ENCODE measurements at places on chromosomes 3 and 15.

GRCh38 chr3:50322115-50322385, 495 bp downstream of the HYAL2 start:
- DNase-seq = no peak

GRCh38 chr3:58238830-58239229, 1.2 kb downstream of the ABHD6 start:
- DNase-seq = no peak

- DNase-seq = no peak
These were observed 269.4 kb downstream of the UACA start for GRCh38 chr15:70493787-70494516.

GRCh38 chr15:70271422-70272088, 173.8 kb upstream of the TLE3 start:
- no peak for DNase-seq

DNA sequence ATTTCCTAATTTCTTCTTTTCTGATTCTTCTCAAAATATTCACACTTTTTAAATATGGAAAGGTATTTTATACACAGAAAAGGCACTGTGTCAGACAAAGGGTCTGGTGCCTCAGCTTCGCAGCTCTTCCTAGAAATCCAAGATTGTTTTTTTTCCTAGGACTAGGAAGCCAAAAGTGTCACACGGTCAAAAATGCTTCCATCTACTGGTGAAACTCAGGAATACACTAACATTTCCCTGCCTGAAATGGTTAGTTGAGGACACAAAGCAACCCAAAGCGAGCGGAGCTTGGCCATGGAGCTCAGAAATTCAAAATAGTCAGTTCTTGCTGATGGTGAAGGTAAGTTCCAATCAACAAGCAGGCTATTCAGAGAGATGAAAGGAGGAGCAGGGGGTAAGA, 426.5 kb upstream of the RASGRP1 start:
- no peak for DNase-seq

- DNase-seq = no peak
These were observed 27.6 kb upstream of the GAP43 start for GRCh38 chr3:115595611-115596275.

GRCh38 chr3:107413264-107413663, 36.0 kb downstream of the CCDC54 start:
- DNase-seq = peak; percentile 76

- DNase-seq = peak; percentile 19
These were observed at the start of gene CAMKV for GRCh38 chr3:49869525-49870126. Gene CAMKV (minus strand): TSS chr3:49869906. CDS start chr3:49862388, 7,518 bp downstream.

GRCh38 chr3:32383136-32383711, 8.4 kb upstream of the CMTM7 start:
- DNase-seq = no peak

DNA sequence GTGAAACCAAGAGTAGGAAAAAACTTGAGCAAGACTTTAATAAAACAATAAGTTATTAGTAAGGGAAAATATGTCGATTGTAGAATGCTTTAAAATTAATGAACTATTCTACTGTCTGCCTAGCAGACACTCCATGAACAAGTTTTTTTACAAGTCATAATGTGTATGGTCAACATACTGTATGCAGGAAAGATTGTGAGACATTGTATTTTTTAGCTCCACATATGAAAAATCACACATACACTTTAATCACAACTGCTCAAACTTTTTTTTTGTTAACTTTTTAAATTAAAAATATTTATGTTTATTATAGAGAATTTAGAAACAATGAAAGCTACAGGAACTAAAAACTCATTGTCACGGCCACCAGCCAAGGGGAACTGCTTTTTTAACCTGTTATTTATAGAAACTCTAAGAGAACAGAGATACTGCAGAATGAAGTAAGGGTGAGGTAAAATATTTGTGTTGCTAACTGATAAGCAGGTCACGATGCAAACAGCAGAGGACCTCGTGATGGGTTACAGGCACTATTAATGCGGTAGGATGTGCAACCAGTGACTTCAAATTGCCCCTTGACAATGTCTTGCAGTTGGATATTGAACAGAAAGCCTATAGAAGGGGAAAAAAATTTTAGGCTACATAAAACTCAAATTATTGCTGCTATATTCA, 53.0 kb downstream of the THSD4 start:
- no peak for DNase-seq

GRCh38 chr3:107028626-107029025, 348.6 kb upstream of the CCDC54 start:
- DNase-seq = no peak

DNA sequence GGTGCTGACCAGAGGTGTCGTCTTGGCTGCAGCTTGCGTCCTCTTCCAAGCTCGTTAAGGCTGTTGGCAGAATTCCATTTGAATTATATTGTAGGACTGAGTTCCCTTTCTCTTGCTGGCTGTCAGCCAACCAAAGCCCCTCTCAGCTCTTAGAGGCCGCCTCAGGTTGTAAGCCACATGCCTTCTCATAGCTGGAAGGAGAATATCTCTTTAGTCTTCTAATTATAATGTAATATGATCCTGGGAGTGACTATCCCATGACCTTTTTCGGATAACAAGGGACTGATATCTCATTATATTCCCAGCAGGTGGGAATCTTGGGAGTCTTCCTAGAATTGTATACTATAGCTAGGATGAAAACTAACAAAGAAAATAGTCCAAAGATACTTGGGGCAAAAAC, 4.8 kb downstream of the SCG5 start:
- no peak for DNase-seq

- DNase-seq = no peak
These were observed 19.4 kb upstream of the SKOR1 start for GRCh38 chr15:67805666-67806516.

- DNase-seq = no peak
These were observed 10.1 kb downstream of the ARHGAP31 start for GRCh38 chr3:119304201-119304713.

GRCh38 chr3:61926923-61927322, 365.6 kb downstream of the PTPRG start:
- DNase-seq = no peak

DNA sequence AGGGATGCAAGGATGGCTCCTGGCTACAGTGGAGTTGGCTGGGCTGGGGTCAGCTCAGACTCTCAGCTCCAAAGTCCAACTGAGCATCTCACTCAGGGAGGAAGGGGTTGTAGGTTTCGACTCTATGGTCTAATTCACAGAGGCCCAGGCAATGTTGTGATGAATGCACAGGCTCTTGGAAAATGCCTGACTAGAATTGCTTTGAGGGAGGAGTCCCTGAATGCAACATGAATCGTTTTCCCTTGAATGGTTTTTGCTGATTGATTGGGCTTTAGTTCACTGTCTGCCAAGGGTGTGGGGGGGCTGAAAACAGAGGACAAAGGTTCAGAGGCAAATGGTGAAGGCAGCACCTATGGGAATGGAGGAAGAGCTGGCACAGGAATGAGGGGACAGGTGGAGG, 48.6 kb upstream of the LINGO1 start:
- DNase-seq = no peak

- DNase-seq = no peak
These were observed 607.5 kb upstream of the DPPA4 start for GRCh38 chr3:109944836-109945235.

GRCh38 chr15:85597155-85597815, 197.4 kb downstream of the KLHL25 start:
- no peak for DNase-seq

DNA sequence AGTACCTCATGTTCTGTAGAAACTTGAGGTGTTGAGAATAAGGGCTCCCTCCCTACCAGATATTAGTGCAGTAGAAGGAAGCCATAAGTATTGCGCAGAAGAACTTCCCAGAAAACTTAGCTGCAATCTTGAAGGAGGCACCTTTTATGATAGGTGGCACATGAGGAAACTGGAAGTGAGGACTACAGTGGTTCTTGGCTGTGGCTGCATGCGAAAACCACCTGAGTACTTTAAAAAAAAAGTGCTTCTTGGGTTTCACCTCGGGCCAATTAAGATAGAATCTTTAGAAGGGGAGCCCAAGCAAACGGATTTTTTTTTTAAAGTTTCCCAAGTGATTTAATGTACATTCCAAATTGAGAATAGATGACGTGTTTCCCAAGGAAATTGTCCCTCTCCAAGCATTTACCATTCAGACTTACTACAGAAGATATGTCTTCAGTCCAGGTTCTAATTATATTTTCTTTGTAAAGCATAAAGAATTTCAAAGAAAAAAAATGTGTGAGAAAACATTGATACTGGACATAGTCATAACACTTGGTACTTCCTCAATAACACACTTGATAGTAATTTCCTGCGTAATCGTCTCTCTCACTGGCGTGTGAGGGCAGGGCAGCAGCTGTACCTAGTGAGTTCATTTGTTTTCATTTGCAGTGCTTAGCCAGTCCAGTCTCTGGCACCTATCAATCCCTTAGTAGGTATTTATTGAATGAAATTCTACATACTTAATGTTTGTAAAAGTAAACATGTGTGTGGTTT, 12.3 kb upstream of the NR1I2 start:
- no peak for DNase-seq

Measured in posterior cingulate gyrus (tissue), 11 donors.